ENCODE measurements at places on chromosomes 12 and 14.

GRCh38 chr12:64077922-64078321, 144.2 kb downstream of the KICS2 start:
- peaks cover 13% of the 10 kb centered on the region for H3K4me1 ChIP-seq
- DNase-seq, result no peak

- DNase-seq, result no peak
- peaks cover 34% of the 10 kb centered on the region for H3K4me1 ChIP-seq
- peak overlapping the region; percentile 43 for H3K27ac ChIP-seq
- no peaks in the 10 kb centered on the region for H3K36me3 ChIP-seq
- no peaks in the 10 kb centered on the region for H3K27me3 ChIP-seq
These were observed 6.8 kb upstream of the SYNE3 start for GRCh38 chr14:95523051-95523814.

GRCh38 chr12:101942250-101942605, 64.8 kb downstream of the DRAM1 start:
- H3K4me1 ChIP-seq, result peaks cover 4% of the 10 kb centered on the region
- no peak overlapping the region for H3K4me3 ChIP-seq
- no peaks in the 10 kb centered on the region for H3K27me3 ChIP-seq
- no peak for DNase-seq
- H3K36me3 ChIP-seq, result no peaks in the 10 kb centered on the region

DNA sequence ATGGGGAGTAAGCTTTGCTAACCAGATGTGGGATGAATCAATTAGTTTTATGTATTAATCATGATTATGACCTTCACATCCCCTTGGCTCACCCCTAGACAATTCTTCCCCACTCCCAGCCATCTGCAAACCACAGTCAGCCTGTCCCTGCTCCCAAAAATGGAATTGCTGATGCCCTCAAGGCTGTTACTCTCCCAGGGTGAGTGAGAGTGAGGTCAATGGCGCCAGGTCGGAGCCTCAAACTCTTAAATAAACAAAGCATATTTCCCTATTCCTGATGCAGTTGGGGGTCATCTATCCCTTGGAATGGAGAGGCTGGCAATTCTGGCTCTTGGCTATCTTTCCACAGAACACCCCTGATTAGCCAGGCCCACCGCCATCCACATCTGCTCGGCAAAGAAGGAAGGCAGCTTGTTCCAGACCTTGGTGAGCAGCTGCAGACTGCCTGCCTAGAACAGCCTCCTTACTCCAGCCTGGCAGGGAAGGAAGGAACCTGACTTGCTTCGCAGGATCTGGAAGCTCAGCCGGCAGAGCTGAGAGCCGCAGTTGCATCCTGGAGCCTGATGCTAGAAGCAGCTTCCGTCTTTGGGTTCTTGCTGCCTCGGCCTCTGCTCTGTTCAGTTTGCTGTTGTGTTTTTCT, 57.0 kb downstream of the SMUG1 start:
- no peaks in the 10 kb centered on the region for H3K4me1 ChIP-seq
- H3K4me3 ChIP-seq, result no peak overlapping the region
- H3K36me3 ChIP-seq, result no peaks in the 10 kb centered on the region

DNA sequence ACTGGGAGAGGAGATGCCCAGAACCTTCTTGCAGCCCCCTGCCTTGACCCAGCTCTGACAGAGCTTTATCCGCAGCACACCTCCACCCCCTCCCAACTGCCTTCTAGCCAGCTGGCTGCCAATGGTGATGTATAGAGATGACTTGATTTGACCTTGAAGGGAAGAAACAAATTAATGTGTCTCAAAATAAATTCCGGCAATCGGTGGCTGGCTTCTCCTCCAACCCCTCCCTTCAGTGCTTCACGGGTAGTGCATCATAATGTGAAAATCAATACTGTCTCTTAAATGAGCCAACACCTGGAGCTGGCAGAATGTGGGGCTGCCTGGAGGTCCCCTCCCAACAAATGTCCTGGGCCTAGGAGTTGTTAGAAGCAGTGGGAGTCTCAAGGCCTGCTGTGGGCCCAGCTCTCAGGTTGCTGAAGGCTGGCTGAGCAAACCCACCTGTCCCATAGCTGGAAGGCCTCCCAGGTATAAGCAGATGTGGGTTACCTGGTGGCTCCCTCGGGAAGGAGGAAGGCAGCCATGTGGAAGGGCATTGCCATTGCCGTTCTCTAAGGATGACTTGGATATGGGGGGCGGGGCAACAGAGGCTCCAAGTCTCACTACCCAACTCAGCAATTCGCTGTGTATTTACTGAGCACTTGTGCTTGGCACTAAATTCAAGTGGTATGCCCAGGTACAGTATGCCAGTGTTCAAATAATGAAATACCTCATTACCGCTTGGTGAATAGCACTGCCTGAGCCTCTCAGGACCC, 23.2 kb downstream of the HSPB8 start:
- no peak overlapping the region for H3K4me3 ChIP-seq
- peak overlapping the region; percentile 34 for H3K27ac ChIP-seq
- H3K4me1 ChIP-seq, result peaks cover 16% of the 10 kb centered on the region

- no peak overlapping the region for H3K27ac ChIP-seq
- DNase-seq, result no peak
- H3K4me3 ChIP-seq, result peak overlapping the region; percentile 31
- no peaks in the 10 kb centered on the region for H3K4me1 ChIP-seq
These were observed 822 bp upstream of the SOX5 start for GRCh38 chr12:23950210-23950774.

GRCh38 chr14:89214221-89214965, 202.6 kb downstream of the FOXN3 start:
- H3K27ac ChIP-seq, result peak overlapping the region; percentile 88
- H3K36me3 ChIP-seq, result no peaks in the 10 kb centered on the region
- no peak for DNase-seq
- no peaks in the 10 kb centered on the region for H3K27me3 ChIP-seq
- peaks cover 64% of the 10 kb centered on the region for H3K4me1 ChIP-seq

GRCh38 chr12:95966287-95966870, 23.2 kb downstream of the AMDHD1 start:
- no peak overlapping the region for H3K27ac ChIP-seq
- H3K4me1 ChIP-seq, result no peaks in the 10 kb centered on the region
- DNase-seq, result no peak

DNA sequence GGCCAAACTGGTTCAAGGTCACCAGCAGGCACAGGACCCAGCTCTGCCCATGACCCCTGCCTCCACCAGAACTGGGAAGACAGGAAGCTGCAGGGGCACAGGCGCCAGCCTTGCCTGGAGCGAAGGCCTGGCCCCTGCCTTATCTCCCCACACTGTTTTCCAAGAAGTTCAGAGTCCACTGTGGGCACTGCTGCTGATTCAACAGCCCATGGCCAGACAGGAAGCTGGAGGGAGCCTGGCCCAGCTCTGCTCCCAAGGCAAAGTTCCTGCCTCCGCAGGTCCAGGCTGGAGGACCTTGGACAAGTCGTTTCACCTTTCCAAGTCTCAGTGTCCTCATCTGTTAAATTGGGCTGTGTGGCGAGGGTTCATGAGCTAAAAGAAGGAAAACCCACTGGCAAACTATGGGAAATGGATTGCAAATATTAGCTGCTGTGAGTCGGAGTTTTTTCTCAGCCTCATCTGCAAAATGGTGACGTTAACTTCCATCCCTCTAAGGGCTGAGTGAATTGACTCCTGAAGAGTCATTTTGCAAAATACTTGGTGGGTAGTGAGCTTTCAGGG, 1.2 kb downstream of the PHETA1 start:
- peaks cover 19% of the 10 kb centered on the region for H3K4me1 ChIP-seq
- peak overlapping the region; percentile 62 for H3K27ac ChIP-seq
- no peaks in the 10 kb centered on the region for H3K36me3 ChIP-seq
- peak overlapping the region; percentile 77 for H3K4me3 ChIP-seq
- no peaks in the 10 kb centered on the region for H3K27me3 ChIP-seq

DNA sequence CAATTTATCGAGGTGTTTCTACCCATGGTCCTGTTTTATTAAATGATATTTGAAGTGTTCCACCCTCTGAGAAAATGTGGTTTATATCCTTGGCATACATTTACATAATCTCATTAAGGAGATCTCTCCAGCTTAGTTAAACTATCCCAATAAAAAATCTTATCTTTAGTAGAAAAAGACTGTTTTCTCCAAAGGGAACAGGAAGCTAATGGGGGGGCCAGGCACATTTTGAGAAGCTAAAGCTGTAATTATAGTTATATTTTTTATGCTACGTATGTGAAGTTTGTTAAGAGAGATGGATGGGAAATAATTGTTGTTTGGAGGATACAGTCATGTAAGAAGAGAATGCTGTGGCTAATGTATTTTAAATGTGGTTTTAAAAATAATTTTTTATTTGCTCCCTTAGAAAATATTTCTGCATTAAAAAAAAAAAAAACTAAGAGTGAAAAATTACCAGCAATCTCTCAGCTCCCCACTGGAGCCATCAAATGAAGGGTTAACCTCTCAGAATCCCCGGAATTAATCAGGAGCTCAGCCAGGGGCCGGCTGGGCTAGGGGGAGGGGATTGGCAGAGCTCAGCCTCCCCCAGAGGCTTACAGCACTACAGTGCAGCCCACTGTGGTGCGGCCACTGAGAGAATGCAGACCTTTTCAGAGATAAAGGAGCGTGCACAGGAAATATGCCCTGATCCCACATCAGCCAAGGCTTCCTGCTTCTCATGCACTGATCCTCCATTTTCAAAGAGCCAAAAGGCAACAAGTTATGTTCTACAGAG, 185.8 kb downstream of the EGLN3 start:
- no peak overlapping the region for H3K4me3 ChIP-seq
- no peaks in the 10 kb centered on the region for H3K36me3 ChIP-seq
- H3K27ac ChIP-seq, result no peak overlapping the region
- DNase-seq, result no peak
- H3K4me1 ChIP-seq, result no peaks in the 10 kb centered on the region

GRCh38 chr14:68939893-68940613, 39.0 kb downstream of the ACTN1 start:
- H3K4me3 ChIP-seq, result no peak overlapping the region
- H3K4me1 ChIP-seq, result peaks cover 100% of the 10 kb centered on the region
- no peaks in the 10 kb centered on the region for H3K27me3 ChIP-seq
- no peak for DNase-seq
- H3K36me3 ChIP-seq, result no peaks in the 10 kb centered on the region
- H3K27ac ChIP-seq, result peak overlapping the region; percentile 93

- H3K4me3 ChIP-seq, result no peak overlapping the region
- no peaks in the 10 kb centered on the region for H3K27me3 ChIP-seq
- H3K27ac ChIP-seq, result no peak overlapping the region
- DNase-seq, result no peak
- H3K36me3 ChIP-seq, result no peaks in the 10 kb centered on the region
These were observed 46.5 kb downstream of the TEAD4 start for GRCh38 chr12:3005736-3006135.

GRCh38 chr12:132143336-132144071, 615 bp downstream of the DDX51 start:
- peaks cover 30% of the 10 kb centered on the region for H3K36me3 ChIP-seq
- peak overlapping the region; percentile 95 for H3K27ac ChIP-seq
- no peak for DNase-seq

DNA sequence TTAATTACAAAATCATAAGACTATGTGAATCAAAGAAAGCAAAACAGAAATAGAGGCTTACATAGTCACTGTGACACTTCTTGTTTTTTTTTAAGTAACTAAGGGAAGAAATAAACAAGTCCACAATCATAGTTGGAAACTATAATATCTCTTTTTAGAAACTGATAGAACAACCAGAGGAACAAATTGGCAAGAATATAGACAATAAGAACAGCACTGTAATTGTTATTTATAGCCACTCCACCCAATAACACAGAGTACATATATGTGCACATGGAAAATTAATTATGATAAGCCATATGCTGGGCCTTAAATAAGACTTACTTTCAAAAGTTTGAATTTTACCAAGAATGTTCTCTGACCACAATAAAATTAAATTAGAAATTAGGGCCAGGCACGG, 101.1 kb downstream of the PLEKHG7 start:
- no peaks in the 10 kb centered on the region for H3K4me1 ChIP-seq
- H3K27ac ChIP-seq, result no peak overlapping the region
- H3K4me3 ChIP-seq, result no peak overlapping the region
- no peaks in the 10 kb centered on the region for H3K36me3 ChIP-seq

- no peak overlapping the region for H3K27ac ChIP-seq
- DNase-seq, result no peak
These were observed 531.4 kb upstream of the LMO3 start for GRCh38 chr12:17137396-17137795.

DNA sequence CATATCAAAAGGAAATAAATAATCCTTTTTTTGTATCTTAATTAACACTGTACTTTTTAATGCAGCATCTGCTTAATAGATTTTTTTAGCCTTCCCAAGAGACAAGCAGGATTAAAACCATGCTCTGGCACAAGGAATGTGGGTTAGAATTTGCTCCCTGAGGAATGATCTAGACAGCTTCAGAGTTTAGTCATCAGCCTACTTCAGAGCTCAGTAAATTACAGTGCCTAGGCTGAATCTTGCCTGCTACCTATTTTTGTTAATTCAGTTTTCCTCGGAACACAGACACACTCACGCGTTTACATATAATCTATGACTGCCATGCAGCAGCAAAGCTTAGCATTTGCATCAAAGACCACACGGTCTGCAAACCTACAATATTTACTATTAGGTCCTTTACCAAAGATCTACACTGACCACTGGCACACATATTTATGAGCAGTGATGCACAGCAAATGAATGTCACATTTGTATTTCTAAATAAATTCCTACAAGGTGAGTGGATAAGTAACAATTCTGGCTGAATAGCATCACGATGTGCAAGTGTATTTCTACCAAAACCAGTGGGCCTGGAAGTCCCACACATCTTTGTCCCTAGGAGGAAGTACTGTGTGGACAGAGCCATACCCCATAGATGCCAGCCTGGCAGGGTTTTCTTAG, 309.8 kb upstream of the TMEM132C start:
- H3K4me1 ChIP-seq, result no peaks in the 10 kb centered on the region
- H3K27ac ChIP-seq, result no peak overlapping the region
- no peaks in the 10 kb centered on the region for H3K27me3 ChIP-seq

GRCh38 chr12:107607464-107608392, 77.9 kb upstream of the PWP1 start:
- no peaks in the 10 kb centered on the region for H3K4me1 ChIP-seq
- H3K36me3 ChIP-seq, result peaks cover 20% of the 10 kb centered on the region
- no peaks in the 10 kb centered on the region for H3K27me3 ChIP-seq
- no peak overlapping the region for H3K27ac ChIP-seq
- DNase-seq, result no peak

GRCh38 chr14:87087881-87088280, 905.1 kb downstream of the GALC start:
- no peak overlapping the region for H3K4me3 ChIP-seq
- no peaks in the 10 kb centered on the region for H3K36me3 ChIP-seq
- H3K4me1 ChIP-seq, result no peaks in the 10 kb centered on the region
- H3K27me3 ChIP-seq, result no peaks in the 10 kb centered on the region
- DNase-seq, result no peak

- peaks cover 4% of the 10 kb centered on the region for H3K4me1 ChIP-seq
- no peak for DNase-seq
- H3K27me3 ChIP-seq, result no peaks in the 10 kb centered on the region
- peak overlapping the region; percentile 97 for H3K4me3 ChIP-seq
- H3K36me3 ChIP-seq, result no peaks in the 10 kb centered on the region
These were observed 1.4 kb upstream of the M6PR start for GRCh38 chr12:8950702-8951478.

DNA sequence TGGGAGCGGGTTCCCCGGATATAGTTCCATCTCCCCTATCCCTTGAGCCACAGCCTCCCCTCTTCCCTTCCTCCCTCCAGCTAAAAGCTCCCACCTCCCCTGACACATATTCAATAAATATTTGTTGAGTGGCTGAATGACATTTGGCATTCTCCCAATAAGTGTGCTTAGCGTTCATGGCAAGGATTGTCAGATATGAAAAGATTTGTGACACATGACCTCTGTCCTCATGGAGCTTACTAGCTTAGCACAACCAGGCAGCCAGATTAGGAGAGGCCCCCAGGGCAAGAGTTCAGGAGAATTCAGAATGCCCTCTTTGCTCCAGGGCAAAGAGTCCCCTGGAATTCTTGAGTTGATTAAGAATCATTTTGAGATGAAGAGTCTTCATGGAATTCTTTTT, 22.5 kb upstream of the SLC6A12 start:
- DNase-seq, result no peak
- H3K27me3 ChIP-seq, result peaks cover 23% of the 10 kb centered on the region
- no peak overlapping the region for H3K27ac ChIP-seq
- H3K36me3 ChIP-seq, result no peaks in the 10 kb centered on the region

Data from esophagus squamous epithelium (tissue), 5 donors.